OCI-M1 (cell line): ENCODE measurements at places on chromosomes 7 and 10.

DNA sequence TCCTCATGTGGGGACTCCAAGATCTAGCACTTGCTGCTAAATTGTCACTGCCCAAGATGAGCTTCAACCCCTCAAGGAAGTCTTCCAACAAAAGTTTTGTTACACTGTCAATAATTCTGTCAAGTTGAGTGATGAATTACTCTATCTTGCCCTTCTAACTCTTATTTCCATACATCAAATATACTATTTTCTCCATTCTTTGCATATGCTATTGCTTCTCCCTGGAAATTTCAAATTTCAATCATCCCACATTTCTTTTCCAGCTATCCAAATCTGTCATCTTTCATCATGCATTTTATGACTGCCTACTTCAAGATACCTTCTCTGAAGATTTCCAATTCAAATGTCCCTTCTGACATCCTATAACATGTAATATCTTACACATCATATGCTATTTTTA is 175.2 kb upstream of the KCND2 start:
- DNase-seq: no peak

- no peak for DNase-seq
These were observed 70.5 kb upstream of the COL13A1 start for GRCh38 chr10:69731184-69731583.

DNA sequence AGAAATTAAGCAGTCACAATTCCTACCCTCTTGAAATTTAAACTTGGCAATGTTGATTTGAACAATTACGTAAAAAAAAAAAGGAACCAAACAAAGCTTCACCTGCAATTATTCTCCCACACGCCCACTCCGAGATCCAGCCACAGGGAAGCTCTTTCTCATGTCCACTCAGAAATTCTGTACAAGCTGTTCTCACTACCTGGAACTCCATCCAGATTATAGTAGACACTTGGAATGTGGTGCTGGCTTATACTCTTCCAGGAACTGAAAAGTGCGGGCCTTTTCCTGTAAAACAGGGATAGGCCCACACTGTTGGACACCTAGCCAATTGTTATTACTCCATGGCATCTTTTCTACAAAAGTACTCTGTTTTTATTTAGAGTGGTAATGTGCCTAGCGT is 20.3 kb upstream of the TOMM7 start:
- DNase-seq: no peak

DNA sequence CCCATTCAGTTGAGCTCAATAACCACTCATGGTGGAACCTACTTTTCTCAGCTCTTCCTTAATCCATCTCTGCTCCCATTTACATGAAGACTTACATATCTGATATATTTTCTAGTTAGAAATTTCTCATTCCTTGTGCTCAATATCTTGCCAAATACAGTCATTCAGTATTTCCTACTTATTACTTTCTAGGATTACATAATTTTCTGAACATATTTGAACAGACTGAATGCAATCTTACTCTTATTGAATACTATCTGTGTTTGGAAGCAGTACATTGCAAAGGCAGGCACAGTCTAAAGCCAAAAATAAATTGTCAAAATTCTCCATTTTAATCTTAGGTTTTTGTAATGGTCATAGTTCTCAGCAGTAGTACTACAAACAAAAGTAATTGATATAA is 126.0 kb downstream of the GNAI1 start:
- DNase-seq: no peak

GRCh38 chr7:103921692-103922091 is 67.8 kb downstream of the RELN start:
- DNase-seq: no peak

- peak; percentile 22 for DNase-seq
These were observed 53.8 kb upstream of the CPXM2 start for GRCh38 chr10:123945325-123945920.

- DNase-seq: no peak
These were observed 35.7 kb downstream of the CCDC7 start for GRCh38 chr10:32481606-32482005.

GRCh38 chr10:110372656-110373055 is 67.9 kb upstream of the SMNDC1 start:
- no peak for DNase-seq

- no peak for DNase-seq
These were observed 14.9 kb downstream of the YWHAG start for GRCh38 chr7:76343931-76344321.

DNA sequence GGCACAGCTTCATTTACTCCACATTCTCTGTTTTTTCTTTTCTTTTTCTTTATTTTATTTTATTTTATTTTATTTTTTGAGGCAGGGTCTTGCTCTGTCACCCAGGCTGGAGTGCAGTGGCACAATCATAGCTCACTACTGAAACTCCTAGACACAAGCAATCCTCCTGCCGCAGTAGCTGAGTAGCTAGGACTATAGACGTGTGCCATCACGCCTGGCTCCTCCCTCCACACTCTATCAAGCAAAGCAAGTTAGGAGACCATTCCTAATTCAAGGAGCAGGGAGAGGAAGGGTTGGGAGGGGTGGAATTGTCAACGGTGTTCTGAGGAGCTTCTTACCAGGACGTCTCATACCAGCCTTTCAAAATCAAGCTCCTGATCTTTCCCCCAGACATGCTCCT is 52.4 kb downstream of the OAT start:
- no peak for DNase-seq
